ENCODE measurements at places on chromosomes 6 and 20.

GRCh38 chr20:11377761-11378160, 539.9 kb upstream of the BTBD3 start:
- no peak for DNase-seq

GRCh38 chr6:99905209-99906106, 88.6 kb downstream of the MCHR2 start:
- peak; percentile 21 for DNase-seq

DNA sequence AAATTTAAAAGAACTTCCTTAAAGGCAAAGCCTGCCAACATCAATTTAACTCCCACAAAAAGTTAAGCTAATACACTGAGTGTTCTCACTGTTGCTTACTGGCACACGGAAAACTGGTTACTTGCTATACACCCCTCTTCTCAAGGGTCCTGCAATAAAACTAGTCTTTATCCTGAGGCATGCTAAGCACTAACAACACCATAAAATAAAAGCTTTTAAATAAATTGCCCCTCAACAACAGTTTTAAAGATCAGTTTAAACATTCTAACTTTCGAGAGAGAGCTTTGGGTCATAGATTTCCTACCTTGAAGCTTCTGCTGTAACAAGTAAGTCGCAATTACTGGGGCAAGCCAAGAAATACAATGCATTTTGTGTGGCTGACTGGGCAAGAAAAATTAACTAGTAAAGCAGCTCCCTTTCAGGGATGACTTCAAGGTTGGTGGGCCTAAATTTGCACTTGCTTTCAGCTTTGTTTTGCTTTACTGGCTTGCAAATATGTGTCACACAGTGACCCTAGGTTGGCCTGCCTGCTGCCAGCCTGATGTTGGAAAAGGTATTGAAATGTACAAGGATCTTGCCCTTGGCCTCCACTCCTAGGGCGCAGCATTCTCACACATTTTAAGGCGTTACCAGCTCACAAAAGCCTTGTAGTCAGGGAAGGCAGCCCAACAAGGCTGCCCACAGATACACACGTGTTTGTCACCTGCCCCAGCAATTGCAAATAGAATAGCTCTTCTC, 4.0 kb upstream of the HEY2 start:
- DNase-seq = no peak

DNA sequence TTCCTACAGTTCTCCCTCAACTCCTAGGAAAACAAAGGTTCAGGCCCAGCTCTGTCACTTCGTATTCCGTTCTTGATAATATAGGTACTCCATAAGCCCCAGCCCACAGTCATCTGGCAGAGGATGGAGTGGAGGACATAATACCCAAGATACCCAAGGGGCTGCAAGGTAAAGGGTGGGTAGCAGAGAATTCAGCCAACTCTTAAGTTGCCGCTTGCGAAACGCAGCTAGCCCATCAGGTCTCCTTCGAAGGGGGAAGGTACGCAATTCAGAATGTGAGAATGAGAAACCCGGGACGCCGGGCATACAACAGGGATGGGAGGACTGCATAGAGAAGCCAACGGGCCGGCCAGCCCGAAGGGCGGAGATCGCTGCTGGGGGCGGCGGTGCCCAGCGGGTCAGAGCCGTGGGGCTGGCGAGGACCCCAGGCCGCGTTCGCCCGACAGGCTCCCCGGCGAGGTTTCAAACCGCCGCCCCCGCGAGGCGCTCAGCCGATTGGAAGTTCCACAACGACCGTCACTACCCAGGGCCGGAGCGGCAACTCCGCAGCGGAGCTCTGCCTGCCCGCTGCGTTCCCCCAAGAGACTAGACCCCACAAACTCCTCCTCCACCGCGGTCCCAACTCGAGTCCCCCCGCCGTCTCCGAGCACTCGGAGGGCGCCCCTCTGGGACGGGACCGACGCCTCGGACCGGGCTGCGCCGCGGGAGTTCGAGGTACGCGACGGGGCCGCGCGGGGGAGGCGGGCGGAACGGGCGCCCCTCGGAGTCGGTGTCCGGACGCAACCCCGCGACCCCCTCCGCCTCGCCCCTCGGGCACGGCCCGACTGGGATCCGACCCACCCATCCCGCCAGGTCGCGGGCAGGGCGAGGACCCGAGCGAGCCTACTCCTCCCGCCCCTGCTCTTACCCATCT, 911 bp downstream of the CDK19 start:
- no peak for DNase-seq

DNA sequence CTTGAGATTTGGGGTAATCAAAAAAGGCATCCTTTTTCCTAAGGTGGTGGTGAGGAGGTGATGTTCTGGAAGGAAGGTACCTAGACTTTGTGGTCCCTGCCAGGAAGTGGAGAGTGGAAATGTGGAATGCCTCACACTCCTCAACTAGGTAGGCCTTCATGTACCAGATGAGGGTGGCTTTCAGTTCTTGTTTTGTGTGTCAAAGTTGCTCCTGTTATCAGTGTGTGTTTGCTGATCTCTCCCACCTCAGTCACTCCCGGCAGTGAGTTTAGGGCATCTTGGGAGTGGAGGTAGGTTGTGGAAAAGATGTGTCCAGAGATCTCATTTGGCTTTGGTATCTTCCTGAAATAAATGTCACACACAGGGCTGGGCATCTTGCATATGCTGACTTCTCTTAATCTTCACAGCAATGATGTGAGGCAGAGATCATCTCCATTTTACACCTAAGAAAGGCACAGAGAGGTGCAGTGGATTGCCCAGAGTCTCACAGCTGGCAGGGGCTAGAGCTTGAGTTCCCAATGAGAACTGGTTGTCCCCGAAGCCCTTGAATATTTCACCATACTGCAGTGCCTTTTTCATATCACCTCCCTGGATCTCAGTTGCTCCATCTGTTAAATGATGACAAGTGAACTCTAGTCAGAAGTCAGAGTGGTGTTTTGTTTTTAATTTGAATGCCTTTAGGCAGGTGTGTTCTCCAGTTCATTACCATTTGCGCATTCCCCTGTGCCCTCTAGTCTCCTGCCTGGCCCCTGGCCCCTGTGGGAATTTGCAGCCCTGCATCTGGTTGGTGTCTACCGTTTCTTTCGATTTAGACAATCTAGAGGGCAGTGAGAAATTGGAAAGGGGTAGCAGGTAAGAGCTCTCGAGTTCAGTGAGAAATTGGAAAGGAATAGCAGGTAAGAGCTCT, 2.9 kb downstream of the PKIG start:
- DNase-seq = no peak

GRCh38 chr6:132830334-132830751, 16.0 kb downstream of the RPS12 start:
- DNase-seq = no peak

GRCh38 chr6:88626460-88626859, 337.0 kb downstream of the RNGTT start:
- DNase-seq = no peak

DNA sequence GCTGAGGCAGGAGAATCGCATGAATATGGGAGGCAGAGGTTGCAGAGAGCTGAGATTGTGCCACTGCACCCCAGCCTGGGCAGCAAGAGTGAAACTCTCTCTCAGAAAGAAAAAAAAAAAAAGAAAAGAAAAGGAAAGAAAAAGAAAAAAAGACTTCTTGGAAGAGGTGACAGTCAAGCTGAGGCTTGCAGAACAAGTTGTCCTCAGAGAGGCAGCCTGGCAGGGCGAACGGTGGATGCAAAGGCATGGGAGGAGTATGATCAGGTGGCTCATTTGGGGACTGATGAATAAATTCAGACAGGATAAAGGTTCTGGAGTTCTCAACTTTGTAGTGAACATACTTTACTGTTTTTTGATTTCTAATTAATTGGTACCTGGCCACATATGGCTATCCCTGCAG, 12.4 kb downstream of the ZNF341 start:
- no peak for DNase-seq

- DNase-seq = peak; percentile 85
Observed at GRCh38 chr20:45061244-45061643, 39.7 kb downstream of the KCNS1 start.

DNA sequence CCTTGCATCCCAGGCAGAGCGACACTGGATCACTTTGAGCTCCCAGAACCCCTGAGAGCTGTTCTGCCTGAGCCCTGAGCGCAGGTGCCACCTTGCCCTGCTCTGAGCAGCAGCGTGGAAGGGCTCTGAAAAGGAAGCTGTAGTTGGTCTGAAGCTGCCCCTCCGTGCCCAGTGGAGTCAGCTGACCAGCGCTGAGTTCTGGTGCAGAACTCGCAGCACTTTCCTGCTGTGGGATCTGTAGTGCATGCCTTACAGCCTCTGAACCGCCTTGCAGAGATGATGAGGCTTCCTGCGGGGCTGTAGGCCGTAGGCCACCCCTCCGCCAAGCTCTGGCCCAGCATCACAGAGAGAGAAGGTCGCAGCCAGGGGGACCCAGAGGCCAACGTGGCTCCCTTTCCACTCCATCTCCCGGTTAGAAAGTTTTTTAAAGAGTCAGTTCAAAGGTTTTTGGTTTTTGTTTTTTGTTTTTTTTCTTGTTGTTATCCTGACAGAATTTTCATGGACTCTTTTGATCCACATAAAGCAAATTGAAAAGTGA, 158.3 kb upstream of the CST7 start:
- DNase-seq = no peak

DNA sequence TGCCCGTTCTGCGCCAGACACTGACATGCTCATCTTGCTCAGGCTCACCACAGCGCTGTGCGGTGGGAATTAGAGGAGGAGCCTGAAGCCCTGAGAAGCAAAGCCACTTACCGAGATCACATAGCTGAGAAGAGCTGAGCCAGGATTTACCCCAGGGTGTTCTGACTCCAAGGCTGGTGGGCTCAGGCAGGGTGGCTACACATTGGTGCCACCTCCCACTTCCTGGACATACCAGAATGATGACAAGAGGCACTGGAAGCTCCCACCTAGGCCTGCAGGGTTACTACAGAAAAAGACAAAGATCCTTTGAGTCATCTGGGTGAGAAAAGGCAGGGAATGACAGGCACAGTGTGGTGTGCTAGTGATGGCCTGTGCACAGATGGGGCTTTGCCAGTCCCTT, 24.4 kb upstream of the FKBP1A start:
- DNase-seq = peak; percentile 98
